Panc1 (cell line): ENCODE measurements at places on chromosomes 2 and 18. TPM values are rescaled to one million over a fixed set of nuclear protein-coding genes. Genes with fewer than 3 reads are reported as not detected.

Gene MCEE
- total RNA-seq: 4.8 TPM

Gene TUBA4B
- not detected for total RNA-seq

Gene KIAA2012
- not detected for total RNA-seq

Gene ATP8B1
- total RNA-seq: 12.5 TPM

- DNase-seq: no peak
Measured at GRCh38 chr2:119474371-119475224, 42.9 kb downstream of the TMEM37 start.

DNA sequence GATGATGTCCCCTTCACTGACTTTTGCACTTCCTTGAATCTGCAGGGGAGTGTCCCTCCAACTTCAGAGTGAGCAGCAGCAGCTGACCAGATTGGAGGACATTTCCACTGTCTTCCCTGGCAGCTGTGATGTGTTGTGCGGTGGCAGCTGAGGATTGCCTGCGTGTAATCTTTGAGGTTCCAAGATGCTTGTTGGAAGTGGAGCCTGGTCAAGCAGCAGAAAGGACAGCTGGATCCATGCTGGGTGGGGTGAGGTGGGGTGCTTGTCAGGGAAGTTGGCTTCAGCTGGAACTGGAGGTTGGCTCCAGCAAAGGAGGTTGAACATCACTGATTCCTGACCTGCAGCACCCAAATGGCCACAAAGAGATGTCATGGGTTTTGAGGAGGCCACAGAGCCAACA lies 64.8 kb downstream of the ST3GAL5 start:
- no peak for DNase-seq

DNA sequence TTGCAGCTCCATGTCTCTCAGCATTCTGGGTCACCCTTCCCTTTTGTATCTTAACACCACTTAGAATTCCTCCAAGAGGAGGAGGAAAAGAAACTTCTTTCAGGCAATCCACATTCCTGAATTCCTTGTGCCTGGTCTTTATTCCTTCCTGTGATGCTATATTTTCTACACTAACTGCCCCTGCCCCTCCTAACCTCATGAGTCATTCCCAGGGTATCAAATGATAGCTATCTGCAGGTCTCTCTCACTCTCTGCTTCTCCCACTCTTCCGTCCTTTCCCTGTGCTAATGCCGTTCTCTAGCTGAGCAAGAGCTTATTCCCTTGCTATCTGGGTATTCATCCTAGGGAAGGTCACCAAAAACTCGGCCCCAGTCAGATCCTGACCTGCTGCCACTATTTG lies 395.0 kb upstream of the TCF4 start:
- DNase-seq: no peak

GRCh38 chr18:48794251-48794970 lies 156.4 kb downstream of the SMAD7 start:
- no peak for DNase-seq

- no peak for DNase-seq
Measured at GRCh38 chr2:29528891-29529520, 392.4 kb downstream of the ALK start.
